LHCN-M2 (cell line): ENCODE measurements at places on chromosomes 16 and 17.

- DNase-seq = no peak
These were observed 52.9 kb upstream of the SEC14L1 start for GRCh38 chr17:77087650-77088454.

DNA sequence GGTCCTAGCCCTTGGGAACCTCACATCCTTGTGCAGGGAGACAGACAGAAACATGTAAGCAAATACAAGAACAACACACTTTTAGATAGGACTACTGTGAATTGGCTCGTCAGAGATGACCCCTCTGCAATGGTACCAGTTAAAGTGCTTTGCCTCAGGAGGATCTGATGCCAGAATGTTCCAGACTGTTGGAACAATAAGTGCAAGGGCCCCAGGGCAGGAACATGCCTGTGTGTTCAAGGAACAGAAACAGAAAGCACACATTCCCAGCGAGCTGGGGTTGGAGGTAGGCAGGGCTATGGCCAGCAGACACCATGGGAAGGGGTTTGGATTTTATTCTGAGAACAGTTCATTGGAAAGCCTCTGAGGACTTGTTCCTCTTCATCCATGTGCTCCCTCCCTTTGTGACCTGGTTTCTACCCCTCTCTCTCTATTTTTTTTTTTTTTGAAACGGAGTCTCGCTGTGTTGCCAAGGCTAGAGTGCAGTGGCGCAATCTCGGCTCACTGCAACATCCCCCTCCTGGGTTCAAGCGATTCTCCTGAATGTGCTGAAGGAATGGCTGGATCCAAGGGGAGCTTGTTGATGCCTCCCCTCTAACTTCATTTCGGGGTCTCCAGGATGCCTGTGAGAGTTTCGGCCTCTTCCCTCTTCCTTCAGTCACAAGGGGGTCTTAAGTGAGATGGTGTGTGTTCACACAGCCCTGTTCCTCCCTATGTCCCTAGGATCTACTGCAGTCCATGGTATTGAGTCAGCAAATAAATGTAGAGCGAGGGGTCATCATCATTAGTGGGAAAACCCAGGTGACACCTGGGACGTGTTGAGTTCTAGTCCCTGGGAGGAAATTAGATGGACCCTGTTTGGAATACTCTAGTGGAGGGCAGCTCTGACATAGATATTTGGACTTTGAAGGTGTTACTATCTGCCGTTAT is 6.4 kb downstream of the STAT5A start:
- no peak for DNase-seq

- no peak for DNase-seq
These were observed 38.5 kb downstream of the RBFOX3 start for GRCh38 chr17:79572136-79572925.

DNA sequence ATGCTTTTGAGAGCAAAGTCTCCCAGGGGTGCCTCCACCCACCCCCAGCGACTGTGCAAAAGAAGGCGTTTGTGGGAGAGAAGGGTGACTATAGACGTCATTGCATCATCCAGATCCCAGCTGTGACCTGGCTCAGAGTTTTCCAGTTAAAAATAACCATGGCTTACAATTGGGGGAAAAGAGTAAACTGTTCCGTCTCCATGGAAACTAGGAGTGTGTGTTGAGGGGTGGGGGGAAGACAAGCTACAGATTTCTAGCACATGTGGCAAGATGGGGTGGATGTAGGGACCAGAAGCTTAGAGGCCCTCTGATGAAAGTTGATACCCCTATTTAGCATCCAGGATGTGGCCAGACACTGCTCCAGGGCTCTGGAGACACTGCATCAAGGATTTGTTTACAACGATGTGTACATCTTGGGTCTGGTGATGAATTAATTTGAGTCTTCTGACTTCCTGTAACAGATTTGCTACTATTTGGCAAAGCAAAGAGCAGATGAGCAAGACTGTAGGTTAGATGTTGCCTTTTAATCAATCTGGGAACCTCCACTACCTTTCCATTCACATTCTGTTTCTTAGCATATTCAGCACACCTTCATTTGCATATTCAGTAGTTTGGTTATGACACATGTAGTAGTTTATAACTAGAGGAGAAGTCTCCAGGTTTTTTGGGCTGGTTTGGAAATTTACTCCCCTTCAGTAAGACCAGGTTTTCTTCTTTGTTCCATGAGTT is 6.2 kb upstream of the DUSP14 start:
- DNase-seq = peak; percentile 82
